ENCODE measurements at places on chromosomes 1 and 21. TPM values are rescaled to one million over a fixed set of nuclear protein-coding genes. Genes with fewer than 3 reads are reported as not detected.

The OR10J1 gene
- total RNA-seq = not detected

The HSD3B1 gene
- total RNA-seq = not detected

The CD84 gene
- 40.8 TPM for total RNA-seq

The CELA3A gene
- not detected for total RNA-seq

The SPATA45 gene
- total RNA-seq = not detected

The MRPS21 gene
- total RNA-seq = 61.8 TPM

The AIRE gene
- total RNA-seq = 3.0 TPM
